ENCODE measurements at places on chromosomes 5 and 9.

DNA sequence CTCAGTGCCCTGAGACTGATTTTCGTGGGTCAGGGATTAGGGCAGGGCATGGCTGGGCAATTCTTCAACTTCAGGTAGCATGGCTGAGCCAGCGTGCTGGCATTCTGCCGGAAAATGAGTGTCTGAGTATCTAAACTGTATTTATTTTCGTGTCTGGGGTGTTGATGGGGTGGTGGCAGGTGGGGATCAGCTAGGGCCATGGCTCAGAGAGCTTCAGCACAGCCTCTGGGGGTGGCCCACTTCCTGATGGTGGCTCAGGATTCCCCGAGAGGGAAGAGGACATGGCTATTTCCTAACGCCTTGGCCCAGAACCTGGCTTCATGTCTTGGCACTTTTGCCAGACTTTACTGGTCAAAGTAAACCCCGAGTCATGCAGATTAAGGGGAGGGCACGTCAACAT, 260.5 kb downstream of the GADD45G start:
- DNase-seq, result no peak

DNA sequence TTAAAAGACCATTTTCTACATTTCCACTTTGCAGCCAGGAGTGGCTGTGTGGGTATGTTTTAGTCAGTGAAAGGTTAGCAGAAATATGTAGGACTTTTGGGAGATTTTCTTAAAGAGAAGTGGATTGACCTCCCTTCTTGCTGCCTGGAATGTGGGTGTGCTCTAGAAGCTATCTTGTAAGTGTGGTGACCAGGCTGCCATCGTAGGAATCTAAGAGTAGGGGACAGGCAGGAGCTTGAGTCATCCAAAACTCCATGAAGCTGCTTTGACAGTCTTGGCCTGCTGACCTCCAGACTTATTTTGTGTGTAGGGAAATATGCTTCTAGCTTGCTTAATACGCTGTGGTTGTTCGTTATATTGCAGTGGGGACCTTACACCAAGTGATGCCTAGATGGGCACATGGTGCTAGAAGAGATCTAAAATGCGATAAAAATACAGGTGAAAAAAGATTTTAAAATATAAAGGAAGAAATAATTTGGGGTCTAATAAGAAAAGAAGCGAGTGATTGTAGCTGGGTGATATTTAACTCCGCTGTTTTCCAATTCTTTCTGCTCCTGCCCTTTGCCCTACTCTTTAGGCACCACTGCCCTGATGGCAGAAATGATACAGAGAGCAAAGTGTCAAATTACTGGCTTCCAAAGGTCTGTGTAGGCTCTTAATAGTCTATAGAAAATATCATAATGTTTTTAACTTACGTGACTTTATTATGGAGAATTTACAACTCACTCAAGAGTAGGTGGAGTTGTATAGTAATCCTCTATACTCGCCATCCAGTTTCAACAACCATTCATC, 298.2 kb upstream of the ZNF608 start:
- DNase-seq, result no peak

DNA sequence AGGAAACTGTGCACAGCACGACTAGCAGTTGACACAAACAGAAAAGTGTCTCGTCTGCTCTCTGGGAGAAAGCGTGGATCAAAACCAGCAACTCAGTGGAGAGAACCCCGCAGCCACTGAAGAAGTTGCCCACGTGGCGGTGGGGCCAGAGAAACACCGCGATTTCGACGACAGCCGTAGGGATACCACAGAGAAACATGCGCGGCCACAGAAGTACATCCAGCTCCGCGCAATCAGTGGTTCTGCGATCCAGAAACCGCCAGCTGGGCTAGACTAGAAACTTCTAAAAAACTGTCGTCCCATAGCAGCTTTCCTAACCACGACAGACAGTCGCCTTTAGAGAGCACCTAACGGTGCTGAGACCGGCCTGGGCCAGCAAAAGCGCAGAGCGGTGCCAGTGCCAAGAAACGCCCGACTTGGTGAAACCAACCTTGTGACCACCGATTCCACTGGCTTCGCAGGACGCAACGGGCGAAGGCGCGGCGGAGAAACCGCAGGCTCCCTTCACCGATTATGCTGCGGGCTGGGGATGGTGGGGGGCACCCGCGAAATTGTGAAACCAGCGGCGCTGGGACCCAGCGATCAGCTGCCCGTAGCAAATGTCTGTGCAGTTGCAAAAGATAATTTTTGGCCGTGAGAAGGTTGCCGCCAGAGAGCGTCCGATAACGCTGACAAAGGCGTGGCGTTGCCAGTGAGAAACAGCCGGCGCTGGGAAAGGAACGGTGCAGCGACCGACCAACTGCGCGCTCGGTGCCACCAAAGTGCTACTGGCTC, 2.7 kb upstream of the ANXA2R start:
- no peak for DNase-seq

GRCh38 chr9:127290561-127291065, 26.0 kb downstream of the GARNL3 start:
- DNase-seq, result no peak

- DNase-seq, result peak; percentile 54
Measured at GRCh38 chr5:56814963-56815657, at the start of gene MAP3K1. MAP3K1 (plus strand) TSS chr5:56815549; CDS start chr5:56815574, 25 bp downstream.

- DNase-seq, result no peak
Measured at GRCh38 chr5:68592351-68592750, 376.8 kb downstream of the PIK3R1 start.

DNA sequence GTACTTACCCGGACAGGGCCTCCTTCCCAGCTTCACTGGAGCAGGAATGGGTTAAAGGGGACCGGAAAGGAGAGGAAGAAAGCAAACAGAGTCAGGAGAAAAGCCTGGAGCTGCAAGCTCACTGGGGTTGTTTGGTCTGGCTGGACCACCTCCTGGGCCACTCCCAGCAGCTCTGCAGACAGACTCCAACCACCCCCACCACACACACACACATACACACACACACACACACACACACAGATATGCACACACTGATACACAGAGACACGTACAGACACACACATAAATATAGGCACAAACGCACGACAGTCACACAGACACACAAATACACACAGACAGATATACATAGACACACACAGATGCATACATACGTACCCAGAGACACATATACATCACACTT, 34.9 kb upstream of the SYNPO start:
- DNase-seq, result no peak

DNA sequence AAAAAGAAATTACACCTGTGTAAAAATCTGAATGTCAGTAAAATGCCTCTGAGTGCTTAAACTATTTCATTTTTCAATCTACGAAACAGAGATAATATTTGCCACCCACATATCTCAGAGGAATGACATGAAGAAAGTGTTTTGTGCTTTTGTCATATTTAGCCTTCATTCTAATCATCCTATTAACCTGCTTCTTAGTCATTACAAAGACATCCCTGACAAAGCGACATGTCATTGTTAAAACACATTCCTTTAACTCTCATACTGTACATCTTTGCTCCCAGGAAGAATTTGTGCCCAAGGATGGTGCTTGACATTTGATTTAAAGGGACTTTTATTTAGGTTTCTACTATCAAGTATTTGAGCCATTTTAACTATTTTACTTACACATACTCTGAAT, 275.9 kb downstream of the DMRTA1 start:
- no peak for DNase-seq

DNA sequence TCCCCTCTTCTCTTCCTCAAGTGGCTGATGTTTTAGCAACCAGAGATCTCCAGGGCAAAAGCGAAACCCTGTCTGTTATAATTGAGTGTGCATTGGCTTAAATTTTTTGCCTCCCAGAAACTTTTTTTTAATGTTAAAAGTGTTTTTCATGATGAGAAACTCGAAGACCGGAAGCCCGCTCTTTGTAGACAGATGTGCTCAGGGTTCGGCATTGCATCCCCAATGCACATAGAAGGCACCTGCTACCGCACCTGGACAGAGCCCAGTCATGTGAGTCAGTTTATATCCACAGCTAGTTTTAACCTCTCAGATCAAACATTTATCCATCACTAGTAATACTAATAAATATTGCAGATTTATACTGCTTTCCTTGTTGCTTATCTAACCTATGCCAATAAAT, 19.5 kb upstream of the NADK2 start:
- no peak for DNase-seq

DNA sequence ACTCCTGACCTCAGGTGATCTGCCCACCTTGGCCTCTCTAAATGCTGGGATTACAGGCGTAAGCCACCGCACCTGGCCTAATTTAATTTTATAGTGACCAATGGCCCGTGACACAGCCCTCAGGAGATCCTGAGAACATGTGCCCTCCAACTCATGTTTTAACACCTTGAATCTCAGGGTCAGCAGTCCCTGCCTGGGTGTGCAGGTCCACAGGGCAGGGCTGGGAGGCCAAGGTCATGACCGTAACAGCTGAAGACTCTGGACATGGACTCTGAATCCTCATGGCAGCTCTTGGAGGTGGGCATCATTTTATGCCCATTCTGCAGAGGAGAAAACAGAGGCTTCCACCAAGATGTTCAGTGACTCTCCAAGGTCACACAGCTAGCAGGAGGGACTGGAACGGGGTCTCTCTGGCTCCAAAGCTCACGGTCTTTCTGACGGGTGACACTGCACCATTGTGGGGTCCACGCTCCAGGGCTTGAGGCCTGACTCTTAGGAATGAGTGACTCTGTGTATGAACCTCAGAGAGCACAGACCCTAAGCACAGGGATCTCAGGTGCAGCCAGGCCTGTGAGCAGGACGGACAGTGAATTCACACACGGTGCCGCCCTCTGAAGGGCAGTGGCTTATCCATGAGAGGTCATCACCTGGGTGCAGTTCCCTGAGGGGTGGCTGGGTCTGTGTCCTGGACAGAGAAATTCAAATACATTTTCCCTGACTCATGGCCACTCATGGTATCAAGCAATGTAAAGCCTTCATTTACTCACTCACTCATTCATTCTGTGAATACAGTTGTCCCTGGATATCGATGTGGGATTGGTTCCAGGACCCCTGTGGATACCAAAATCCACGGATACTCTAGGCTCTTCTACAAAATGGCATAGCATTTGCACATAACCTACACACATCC, 32.8 kb upstream of the LAMC3 start:
- DNase-seq, result no peak

- no peak for DNase-seq
Measured at GRCh38 chr5:126633552-126633951, 32.8 kb downstream of the PHAX start.

DNA sequence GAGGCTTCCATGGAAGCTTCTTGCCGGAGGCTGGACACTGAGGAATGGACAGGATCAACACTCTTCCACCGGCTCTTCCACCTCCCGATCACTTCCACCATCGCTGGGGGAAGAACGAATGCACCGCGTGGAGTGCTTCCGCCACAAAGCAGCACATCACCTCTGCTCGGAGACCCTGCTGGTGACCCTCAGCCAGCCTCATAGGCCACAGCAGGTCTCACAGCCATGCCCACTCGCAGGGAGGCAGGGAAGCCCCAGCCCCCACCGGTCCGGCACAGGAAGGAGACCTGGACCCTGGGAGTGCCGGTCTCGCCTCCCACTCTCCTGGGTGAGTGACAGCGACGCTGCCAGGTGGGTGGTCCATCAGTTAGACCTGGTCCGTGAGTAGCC, 4.7 kb downstream of the MRPL36 start:
- no peak for DNase-seq

DNA sequence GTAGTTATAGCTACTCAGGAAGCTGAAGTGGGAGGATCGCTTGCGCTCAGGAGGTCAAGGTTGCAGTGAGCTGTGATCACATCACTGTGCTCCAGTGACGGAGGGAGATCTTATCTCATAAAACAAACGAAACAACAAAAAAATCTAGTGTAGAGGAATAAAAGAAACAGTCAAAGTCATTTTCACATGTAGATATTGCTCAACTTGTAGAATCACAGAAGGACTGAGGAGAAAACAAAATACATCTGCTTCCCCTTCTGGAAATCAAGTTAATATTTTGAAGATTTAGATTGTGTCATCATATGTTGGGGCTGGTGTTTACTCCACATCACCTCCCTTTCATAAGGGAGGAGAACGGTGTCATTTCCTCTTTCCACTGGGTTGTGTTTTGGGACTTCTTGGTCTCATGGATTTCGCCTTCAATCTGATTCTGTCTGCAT, 8.2 kb upstream of the SLC46A2 start:
- DNase-seq, result no peak

DNA sequence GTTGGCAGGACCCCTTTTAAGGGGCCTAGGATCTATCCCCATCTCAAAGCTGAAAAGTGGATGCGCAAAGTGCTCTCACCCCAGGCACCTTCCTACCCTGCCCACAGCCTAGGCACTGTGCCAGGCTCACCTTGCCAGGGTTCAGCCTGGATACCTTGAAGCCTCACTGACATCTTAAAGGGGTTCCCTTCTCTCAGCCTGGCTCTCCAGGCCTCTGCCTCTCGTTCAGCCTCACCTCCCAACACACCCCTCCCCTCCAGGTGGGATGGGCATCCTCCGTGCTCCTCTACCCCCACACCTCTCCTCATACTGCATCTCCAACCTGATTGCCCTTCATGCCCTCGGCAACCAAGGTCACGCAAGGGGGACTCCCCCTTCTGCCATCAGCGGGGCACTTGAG, 25.5 kb downstream of the TNIP1 start:
- DNase-seq, result no peak

DNA sequence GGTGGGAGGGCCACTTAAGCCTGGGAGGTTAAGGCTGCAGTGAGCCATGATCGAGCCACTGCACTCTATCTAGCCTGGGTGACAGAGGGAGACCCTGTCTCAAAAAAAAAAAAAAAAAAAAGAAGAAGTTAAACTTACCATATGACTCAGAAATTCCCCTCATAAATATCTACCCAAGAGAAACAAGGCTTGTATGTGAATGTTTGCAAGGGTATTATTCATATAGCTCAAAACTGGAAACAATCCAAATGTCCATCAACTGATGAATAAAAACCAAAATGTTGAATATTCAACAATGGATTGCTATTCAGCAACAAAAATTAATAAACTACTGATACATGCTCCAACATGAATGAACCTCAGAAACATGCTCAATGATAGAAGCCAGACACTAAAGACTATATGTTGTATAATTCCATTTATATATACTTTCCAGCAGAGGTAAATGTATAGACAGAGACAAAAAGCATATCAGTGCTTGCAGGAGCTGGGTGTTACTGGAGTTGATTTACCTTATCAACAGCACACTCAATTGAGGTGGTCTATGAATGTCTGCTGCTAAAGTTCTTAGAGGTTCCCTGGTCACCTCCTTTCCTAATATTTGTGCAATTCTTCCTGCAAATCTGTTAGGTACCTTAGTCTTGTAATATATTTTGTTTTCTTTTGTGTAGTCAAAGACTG, 5.3 kb upstream of the SREK1 start:
- no peak for DNase-seq

- no peak for DNase-seq
Measured at GRCh38 chr5:158988987-158989730, 110.6 kb downstream of the EBF1 start.

GRCh38 chr5:150133581-150134197, 22.0 kb downstream of the PDGFRB start:
- no peak for DNase-seq

DNA sequence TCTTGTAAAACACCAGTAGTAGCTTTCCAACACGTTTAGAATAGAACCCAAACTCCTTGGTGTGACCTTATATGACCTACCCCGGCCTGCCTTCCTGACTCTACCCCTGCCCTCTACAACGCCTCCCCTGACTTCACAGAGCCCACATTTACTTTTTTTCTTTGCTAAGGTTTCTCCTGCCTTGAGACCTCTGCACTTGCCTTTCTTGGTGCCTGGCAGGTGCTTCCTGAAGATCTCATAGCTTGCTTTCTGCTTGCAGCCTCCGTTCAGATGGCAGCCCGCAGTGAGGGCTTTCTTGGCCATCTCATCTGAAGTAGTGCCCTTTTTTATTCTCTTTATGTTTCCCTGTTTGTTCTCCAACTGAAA, 24.3 kb downstream of the NUP214 start:
- DNase-seq, result no peak

Measured in nucleus accumbens (tissue), 56 donors.